ENCODE measurements at places on chromosomes 5 and 9. TPM values are rescaled to one million over a fixed set of nuclear protein-coding genes. Genes with fewer than 3 reads are reported as not detected.

The TXN gene
- total RNA-seq, result 94.3 TPM

- no peak for DNase-seq
Measured at GRCh38 chr5:60677850-60678664, 21.9 kb downstream of the DEPDC1B start.

- peak; percentile 14 for DNase-seq
Measured at GRCh38 chr5:149959406-149960236, 937 bp upstream of the SLC26A2 start.

DNA sequence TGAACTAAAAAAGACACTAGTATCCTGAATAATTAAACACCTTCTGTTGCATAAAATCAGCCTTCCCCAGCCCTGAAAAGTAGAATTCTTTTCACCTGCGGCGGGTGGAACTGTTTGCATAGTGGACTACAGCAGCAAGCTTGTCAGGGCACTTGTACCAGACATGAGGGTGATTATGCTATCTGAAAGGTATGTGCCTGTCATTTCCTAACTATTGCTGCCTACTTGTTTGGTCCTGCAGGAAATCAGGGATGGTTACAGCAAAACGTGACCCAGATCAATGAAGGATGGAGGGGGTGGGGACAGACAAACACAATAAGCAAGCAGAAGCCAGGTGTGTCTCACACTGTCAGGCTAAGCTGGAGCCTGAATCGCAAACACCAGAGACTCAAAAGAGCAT lies 385.6 kb downstream of the MLLT3 start:
- DNase-seq, result no peak

DNA sequence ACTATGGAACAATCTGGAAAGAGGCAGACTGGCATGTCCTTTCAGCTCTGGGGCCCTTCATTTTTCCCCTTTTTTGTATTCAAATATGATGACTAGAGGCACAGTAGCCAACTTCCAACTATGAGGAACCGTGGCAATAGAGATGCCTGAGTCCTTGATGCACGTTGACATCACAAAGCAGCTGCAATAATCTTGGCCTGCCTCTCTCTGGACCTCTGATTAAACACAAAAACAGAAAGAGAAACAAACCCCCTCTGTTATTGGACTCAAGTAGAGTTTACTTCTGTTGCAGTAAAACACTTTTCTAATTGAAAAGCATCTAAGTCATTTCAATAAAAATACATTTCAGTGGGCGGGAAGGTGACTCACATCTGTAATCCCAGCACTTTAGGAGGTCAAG lies 122.2 kb upstream of the GRAMD2B start:
- DNase-seq, result no peak

DNA sequence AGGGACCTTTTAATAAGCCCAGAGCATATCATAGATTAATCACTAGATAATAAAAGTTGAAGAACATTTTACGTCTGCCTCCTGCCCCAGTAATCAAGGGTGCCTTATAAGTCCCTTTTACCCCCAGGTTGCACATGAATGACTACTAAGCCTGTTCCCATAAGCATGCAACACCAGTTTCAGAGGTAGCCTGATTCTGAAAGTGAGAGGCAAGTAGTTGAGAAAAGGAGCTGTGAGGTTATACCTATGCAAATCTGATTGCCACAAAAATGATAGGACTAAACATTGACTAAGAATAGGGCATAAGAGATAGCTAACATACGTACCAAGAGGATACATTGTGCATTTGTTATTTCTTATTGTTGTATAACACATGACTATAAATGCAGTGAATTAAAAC lies 681.9 kb downstream of the ISL1 start:
- no peak for DNase-seq

- DNase-seq, result no peak
Measured at GRCh38 chr5:103657301-103657700, 94.7 kb upstream of the NUDT12 start.

- DNase-seq, result no peak
Measured at GRCh38 chr5:117877731-117878130, 1110.6 kb downstream of the DTWD2 start.

DNA sequence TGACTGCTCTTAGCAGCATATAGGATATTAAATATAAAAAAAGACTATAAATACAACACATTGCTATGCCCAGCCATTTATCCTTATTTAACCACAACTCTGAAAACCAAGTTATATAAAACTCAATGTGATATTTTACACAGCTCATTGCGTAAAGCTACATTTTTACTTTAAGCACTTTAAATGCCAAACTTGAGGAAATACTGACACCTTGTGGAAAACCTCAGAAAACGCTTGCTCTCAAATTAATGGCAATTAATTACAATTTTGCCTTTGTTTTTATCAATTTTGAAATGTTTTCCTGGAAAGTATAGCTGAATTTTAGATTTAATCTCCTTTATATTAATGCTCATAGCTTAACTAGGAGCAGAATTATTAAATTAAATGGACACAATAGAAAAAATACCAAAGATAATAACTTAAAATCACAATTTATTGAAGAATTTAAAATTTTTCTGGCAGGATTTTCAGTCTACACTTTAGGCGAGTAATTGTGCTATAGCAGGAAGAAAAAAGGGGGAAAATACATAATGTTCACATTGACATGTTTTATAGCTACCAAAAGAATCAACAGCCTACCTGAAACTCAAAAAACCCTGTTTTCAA lies 25.2 kb upstream of the PLAC8L1 start:
- peak; percentile 23 for DNase-seq

Data from skin of body (tissue), 3 donors.